ENCODE measurements at places on chromosomes 3 and 15.

GRCh38 chr3:178802259-178802658, 266.0 kb downstream of the KCNMB2 start:
- DNase-seq, result no peak

- peak; percentile 25 for DNase-seq
Measured at GRCh38 chr15:73677146-73677607, 7.0 kb upstream of the CD276 start.

DNA sequence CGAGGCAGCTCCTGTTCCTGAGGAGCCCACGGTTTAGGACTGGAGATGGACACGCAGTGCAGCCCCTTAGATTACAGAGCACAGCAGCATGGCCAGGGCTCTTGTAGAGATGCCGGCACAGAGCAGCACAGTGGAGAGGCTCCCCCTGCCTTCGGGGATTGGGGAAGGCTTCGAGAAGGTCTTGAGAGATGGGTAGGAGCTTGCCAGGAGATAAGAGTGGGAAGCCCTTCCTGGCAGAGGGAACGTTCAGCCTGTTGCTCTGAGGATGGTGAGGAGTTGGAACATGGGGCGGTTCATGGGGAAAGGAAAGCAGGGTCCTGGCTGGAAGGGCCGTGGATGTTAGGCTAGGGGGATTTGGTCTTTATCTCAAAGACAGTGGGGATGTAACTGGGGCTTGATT, 10.0 kb downstream of the EPB42 start:
- DNase-seq, result no peak

DNA sequence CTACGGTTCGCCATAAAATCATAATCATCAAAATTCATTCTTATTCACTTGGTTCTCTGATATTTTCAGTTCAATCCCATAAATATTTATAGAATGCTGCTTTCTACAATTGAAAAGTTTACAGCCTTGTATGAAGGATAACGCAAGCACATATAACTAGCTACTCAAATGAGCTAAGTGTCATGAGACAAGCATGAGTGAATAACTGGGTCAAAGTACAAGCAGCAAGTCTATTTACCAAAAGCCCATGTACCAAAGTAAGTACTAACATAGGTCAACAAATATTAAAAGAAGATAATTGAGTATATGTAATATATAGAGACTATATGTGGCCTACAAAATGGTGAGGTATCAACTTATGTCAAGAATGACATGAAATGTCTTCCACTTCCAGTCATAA, 596.6 kb downstream of the GBE1 start:
- no peak for DNase-seq

DNA sequence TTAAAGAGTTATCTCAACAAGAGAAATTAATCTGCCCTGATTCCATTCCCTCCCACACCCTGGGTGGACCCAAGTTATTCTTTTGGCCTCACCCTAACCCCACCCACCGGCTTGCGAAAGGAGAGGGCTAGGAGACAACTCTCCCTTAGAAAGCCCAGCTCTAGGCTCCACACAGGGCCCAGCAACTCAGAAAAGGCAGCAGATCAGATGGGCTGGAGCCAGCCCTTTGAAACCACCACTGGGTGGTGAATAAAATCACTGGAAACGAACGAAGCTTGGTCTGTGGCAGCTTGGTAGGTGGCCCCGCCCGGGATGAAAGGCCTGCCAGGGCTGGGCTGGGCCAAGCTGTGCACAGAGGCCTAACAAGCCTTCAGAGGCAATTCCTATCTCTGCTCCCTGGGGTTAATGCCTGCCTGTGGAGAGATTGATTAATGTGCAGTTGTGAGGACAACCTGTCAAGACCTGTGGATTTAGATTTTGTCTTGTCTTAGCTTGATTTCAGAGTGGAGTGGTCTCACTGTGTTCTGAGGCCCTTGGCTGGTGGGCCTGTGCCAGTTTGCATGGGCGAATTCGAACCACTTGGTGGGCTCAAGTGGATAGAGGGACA, 38.8 kb downstream of the BHLHE40 start:
- no peak for DNase-seq

- no peak for DNase-seq
Measured at GRCh38 chr3:18870642-18871041, 277.7 kb upstream of the KCNH8 start.

DNA sequence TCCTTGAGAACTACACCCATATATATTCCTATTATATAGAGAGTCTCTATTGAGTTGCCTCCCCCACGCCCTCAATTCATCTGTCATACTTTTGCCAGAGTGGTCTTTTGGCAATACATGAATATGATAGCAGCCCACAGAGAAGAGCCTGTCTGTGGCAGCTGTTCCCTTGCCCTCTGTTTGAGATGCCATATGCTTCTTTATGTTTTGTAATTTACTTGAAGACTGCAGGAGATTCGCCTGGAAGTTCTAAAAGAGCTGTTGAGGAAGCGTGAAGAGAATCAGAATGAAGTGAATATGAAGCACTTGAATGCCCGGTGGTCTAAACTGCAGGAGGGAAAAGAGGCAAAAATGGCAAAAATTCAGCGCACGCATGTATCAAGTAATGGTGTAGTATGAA, 27.2 kb downstream of the CFAP91 start:
- DNase-seq, result no peak

DNA sequence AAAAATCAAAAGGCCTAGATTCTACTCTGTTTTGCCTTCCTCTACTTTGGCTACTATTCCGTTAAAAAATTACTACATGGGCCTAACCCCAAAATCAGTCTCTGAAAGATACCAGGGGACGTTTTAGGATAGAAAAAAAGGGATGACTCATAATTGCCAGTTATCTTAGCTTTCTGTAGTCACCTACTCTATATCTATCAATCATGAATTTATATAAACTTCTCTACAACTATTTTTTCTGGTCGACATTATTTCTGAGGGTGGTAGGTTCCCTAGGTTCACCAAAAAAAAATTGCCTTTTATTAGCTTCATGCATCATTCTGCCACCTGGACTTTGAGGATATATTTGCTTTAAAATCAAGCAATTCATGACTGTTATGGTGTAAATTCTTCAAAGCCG, 36.5 kb downstream of the RAF1 start:
- no peak for DNase-seq

- no peak for DNase-seq
Measured at GRCh38 chr15:32682569-32682968, 35.2 kb upstream of the GREM1 start.

DNA sequence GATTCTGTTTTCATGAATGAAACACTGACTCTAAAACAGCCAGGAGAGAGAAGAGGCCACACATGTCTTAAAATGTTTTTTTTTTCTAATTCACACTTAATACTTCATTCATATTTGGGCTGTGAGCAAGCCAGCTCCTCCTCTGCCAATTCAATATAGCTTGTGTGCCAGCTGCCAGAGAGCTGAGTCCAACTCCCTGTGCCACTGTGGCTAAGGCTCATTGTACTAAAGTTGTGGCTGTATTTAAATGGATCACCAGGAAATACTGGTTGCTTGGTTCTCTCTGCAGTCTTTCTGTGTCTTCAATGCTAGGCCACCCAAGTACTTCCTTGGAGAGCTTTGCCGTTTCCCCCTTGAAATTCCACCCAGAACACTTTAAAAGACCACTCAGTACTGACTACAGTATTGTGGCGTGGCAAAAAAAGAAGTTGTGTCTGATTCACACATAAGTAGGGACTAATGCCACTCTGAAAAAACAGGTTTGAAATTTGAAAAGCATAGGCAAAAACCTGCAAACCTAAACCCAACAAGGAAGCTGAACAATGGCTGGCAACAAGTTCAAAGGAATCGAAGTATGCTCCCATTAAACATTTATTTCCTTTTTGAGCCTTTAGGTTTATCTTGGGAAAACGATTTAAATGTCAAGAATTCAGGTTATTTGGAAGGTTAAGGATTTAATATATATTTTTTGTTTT, 524.7 kb downstream of the DIPK2A start:
- no peak for DNase-seq

DNA sequence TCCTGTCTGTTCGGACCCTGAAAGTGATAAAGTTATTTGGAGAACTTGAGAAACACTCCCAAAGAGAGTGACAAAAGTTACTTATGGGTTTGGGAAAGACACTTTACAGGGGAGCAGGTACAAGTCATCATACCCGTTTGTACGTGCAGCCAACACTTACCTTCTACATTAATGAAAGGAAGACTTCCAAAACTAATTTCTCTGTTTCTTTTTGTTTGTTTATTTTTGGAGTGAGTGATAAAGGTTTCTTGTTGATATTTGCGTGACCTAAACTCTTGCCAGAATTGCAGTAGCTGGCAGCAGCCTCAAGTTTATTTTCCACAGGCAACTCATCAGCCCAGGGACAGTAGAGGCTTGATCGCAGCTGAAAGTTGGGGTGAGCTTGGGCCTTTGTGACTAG, 8.4 kb downstream of the ABHD2 start:
- no peak for DNase-seq

DNA sequence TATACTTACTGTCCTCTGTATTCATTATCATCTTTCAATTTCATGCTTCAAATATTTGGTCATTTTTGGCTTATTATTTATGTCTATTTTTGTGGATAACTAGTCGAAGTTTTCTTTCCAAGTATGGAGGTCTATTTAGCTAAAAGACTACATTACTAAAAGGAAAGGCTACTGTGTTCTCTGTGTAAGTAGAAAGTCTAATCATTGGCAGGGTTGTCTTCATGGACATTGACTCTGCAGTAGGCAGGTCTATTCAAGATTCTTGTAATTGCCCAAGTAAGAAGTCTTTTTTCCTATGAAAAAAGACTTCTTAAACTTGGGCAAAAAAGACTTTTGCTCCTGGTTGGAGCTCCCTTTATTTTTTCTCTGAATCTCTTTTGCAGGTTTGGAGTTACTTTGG, 368.6 kb upstream of the GRM7 start:
- DNase-seq, result no peak

GRCh38 chr15:78570710-78571109, 5.4 kb downstream of the CHRNA5 start:
- DNase-seq, result no peak

DNA sequence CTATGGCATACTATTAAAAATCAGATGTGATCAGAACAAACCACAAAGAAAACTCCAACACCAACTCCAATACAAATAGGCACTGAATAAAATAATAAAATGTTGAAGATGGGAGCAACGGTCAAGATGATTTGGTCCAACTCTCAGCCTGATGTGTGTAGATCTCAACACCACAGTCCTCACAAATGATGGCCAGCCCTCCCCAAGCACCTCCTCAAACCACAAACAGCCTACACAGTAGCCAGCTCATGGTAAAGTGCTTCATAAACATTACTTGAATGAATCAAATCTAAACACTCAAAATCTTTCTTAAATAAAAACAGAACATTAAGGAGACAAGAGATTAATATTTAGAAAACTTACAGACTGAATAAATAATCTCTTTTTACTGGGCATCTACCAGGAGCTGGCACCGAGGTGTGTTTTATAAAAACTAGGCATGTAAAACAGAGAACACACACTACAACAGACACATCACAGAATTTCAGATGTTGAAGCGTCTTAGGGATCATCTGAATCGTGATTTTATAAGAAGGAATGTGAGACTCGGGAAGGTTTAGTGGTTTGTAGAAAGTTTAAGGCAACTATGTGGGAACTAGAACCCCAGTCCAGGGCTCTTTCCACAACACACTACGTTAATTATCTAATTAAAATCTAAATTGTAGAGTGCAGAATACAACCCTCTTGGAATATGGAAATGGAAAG, 102.4 kb downstream of the MYLK start:
- no peak for DNase-seq

GRCh38 chr3:13346481-13347389, 73.4 kb downstream of the NUP210 start:
- peak; percentile 43 for DNase-seq

DNA sequence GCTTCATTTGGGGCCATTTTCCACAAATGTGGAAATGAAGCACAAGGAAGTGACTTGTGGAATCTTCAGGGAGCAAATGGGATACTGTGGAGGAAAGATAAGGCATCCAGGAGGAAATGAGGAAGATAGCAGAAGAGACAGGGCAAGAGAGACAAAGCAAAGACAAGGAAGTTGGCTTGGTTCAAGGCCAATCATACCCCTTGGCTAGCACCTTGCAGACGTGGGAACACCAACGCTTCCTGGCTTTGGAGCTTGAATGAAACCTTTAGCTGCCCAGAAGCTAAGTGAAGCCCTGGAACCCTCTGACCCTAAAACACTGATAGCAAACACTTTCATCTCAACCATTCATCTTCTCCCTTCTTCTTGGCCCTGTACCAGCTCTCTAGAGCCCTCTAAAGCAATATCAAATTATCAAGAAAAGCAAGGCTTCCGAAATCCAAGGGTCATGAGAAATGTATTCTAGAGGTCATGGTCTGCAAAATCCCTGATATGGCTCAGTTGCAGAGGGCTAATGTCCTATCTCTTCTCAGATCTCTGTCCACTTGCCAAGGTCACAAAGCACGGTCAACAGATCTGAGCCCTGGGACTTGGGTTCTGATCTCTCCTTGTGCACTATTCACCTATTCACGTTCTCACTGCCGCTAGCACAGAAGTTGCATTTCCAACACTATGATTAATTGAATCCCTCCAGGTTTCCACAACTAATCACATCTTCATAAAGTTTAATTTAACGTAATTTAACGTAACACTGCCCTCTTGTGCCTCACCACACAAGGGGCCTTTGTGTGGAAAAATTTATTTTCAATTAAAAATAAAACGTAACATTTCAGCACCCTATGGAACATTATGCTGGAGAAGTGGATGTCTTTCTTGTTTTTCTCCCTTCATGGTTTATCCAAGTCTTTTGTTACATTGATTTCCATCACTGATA, 557.6 kb upstream of the ADAMTS9 start:
- no peak for DNase-seq

- DNase-seq, result no peak
Measured at GRCh38 chr15:69820819-69821218, 276.9 kb downstream of the TLE3 start.

GRCh38 chr3:53680028-53680427, 166.2 kb downstream of the CHDH start:
- no peak for DNase-seq

DNA sequence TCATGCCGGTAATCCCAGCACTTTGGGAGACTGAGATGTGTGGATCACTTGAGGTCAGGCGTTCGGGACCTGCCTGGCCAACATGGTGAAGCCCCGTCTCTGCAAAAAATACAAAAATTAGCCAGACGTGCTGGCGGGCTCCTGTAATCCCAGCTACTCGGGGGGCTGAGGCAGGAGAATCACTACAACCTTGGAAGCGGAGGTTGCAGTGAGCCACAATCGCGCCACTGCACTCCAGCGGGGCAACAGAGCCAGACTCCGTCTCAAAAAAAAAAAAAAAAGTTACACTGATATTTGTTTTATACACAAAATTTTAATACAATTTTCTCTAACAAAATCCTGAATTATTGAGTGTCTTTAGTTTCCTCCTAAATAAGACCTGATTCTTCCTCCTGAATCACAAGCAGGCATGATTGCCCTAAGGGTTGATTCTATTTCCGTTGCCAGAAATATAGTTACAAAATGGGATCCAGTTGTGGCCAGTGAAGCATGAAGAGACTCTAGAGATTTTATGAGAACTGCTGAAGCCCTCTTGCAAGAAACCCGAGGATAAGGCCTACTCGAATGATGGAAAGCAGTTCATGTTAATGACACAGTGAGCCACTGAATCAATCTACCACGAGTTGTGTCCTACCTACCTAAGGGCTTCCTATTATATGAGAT, 9.6 kb upstream of the SMARCC1 start:
- no peak for DNase-seq

- no peak for DNase-seq
Measured at GRCh38 chr3:23959135-23959900, 14.2 kb downstream of the NR1D2 start.

GRCh38 chr15:70097321-70098152, at the start of gene TLE3:
Gene TLE3, minus strand, starts transcription at chr15:70097917. Its CDS starts 1,119 bp downstream, at chr15:70096798.
- peak; percentile 97 for DNase-seq
